Spinal cord (tissue), 10 donors: ENCODE measurements at places on chromosomes 16 and 17. TPM values are rescaled to one million over a fixed set of nuclear protein-coding genes. Genes with fewer than 3 reads are reported as not detected.

Gene EFCAB13
- 11.8 TPM for total RNA-seq

Gene ZG16
- not detected for total RNA-seq

Gene UMOD
- total RNA-seq, result not detected

Gene CES3
- 0.99 TPM for total RNA-seq

Gene OR1F1
- total RNA-seq, result 0.20 TPM

DNA sequence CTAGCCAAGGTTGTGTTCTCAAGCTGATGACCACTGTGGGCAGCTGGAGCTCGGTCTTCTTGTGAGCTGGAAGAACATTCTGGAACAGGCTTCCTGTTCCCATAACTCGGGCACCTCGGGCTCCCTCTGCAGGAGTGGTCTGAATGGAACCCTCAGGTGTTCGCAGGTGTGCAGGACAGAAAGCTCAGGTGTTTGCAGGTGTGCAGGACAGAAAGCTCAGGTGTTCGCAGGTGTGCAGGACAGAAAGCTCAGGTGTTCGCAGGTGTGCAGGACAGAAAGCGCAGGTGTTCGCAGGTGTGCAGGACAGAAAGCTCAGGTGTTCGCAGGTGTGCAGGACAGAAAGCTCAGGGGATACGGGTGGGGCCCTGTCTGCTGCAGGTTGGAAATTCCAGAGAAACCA lies 109.0 kb upstream of the CACNG5 start:
- DNase-seq, result no peak

- DNase-seq, result no peak
Observed at GRCh38 chr17:82090549-82091263, 7.3 kb downstream of the FASN start.

DNA sequence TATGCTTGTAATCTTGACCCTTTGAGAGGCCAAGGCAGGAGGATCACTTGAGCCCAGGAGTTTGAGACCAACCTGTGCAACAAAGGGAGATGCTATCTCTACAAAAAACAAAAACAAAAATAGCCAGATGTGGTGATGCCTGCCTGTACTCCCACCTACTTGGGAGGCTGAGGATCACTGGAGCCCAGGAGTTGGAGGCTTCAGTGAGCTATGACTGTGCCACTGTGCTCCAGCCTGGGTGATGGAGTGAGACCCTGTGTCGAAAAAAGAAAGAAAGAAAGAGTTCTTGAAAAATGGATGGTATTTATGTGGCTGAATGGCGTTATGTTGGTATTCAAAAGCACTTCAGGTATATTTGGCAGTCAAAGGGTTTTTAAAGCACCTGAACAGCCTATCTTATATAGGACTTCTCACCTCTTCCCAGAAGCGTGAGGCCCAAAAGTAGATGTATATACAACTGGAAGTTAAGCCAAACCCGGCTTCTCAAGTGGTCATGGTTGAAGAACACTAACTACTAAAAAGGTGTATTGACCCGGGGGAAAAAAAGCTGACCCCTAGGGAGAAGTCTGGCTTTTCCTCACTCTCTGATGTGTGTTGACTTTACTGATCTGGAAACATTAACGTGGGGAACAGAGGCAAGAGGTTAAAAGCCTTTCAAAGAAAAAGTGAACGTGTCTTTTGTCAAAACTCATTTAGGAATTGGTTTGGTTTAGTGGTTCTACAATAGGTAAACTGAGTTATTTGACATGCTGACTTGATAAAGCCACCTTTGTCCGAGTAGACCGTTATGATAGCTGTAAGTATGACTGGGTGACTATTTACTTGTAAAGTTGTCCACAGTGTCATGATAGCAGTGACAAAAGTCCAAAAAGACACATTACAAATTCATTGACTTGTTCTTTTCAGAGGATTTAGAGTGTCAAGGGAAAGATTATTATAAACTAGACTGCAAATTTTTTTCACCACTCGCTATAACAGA lies 183.4 kb downstream of the IRX3 start:
- DNase-seq, result no peak

DNA sequence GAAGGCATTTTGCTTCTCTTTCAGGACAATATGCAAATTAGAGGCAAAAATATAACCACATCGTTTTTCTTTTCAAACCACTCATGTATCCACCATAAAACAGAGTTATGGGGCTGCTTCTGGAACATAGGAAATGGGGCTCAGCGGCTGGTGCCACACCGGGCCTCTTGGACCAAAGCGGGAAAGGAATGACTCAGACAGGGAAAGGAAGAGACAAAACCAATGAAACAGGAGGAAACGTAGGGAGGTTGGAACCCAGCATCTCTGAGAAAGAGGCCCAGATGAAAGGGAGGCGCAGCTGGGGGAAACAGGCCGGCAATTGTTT lies 28.5 kb downstream of the CUEDC1 start:
- DNase-seq, result no peak

GRCh38 chr16:74268372-74268782 lies 28.2 kb upstream of the PSMD7 start:
- DNase-seq, result no peak

DNA sequence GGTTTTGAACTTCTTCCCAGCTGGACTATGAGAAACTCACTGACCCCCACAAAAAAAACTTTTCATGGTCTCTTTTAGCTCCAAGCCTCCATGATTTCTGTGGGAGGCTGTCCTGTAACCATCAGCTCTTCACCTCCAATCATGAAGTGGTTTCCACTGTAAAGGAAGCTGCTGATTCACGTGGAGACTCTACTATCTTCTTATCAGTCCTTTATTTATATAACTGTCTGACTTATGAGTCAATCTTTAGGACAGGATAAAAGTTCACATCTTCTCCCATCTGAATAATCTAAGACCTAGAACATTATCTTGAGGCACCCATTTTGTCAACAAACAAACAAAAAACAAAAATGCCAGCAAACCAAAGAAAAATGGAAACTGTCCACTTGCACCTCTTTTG lies 409.9 kb downstream of the SLC39A11 start:
- DNase-seq, result no peak

- DNase-seq, result no peak
Observed at GRCh38 chr16:1130382-1130781, 22.5 kb upstream of the CACNA1H start.

GRCh38 chr17:32498391-32498790 lies 11.6 kb downstream of the CDK5R1 start:
- DNase-seq, result no peak

DNA sequence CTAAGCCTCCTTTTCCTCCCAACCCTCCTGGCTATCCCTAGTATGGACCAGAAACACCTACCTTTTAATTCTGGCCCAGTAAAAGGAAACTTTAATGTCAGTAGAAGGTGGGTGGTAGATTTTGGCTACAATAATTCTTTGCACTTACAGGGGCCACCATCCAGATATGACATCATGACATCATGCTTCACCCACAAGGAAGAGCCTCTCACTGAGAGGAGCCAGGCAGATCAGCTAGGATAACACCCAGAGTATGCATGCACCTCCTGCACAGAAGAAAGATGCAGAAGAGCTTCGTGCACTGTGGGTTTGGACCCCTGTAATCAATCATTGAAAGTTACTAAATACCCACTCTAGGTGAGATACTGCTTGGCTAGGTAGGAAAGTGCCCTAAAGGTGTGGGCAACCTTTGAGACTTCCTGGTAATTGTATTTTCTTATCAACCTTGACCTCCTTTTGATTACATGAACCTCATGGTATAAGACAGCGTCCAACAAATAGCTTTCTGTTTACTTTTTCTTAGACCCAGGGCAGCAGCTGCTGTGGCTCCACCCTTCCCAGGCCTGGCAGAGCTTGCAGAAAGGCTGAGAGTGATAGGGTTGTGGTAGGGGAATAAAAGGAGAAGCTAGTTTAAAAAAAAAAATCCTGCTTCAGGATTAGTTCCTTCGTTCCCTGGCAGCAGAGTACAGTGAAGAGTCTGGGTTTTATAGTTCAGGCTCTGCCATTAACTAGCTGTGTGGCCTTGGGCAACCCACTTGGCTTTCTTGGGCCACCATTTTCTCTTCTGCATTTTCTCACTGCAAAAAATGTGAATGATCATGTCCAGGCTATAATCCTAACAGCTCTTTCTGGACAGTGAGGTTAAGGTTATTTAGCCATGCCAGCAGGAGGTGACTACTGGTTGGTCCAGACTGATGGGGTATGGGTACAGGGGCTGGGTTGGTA lies 6.2 kb downstream of the MAP3K14 start:
- no peak for DNase-seq

DNA sequence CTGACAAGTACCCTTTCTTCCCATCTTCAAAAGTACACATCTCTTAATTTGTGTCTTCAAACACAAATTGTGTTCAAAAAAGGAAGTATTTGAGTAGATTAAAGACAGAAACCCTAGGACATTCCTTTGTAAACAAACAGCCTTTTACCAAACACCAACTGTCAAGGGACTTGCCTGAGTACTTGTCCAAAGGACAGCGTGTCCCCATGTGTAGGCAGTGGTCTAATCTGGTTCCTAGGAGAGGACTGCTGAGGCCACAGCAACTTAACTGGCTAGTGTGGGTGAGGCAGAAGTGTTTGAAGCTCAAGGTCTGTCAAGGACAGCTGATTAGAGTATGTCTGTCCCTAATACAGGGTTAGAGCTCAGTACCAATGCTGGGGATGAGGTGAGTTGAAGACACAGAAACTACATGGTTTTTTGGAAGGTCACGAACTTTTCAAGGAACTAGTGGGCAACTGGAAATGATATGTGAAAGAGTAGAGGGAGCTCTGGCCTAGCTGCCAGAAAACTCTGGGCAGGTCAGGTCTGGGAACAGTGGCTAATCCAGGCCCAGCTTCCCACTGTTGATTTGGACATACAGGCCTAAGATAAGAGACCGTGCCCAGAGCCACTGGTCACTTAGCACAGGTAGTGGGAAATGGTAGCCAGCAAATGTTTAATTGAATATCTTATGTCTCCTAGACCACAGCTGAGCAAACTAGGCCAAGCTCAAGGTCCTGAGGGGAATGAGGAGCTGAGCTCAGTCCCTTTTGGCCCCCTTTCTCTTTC lies 10.1 kb downstream of the HMOX2 start:
- no peak for DNase-seq

DNA sequence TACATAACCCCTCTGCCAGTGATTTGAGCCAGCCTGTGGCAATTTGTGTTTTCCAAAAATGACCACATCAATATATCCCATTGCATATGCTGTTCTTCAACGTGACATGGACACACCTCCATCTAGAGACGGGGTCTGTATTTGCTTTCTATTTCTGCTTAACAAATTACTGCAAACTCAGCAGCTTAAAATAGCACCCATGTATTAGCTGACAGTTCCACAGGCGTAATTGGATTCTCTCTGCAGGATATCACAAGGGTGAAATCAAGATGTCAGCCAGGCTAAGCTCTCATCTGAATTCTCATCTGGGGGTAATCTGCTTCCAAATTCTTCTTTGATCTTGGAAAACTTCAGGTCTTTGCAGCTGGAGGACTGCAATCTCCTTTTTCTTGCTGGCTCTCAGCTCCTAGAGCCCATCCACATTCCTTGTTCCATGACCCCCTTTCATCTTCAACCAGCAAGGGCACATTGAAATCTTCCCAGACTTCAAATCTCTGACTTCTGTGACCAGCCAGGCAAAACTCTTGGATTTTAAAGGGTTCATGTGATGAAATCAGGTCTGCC lies 8.2 kb downstream of the KRT9 start:
- DNase-seq, result no peak
